ENCODE measurements at places on chromosomes 2 and 18.

GRCh38 chr2:45631319-45631718, 20.2 kb upstream of the PRKCE start:
- DNase-seq = no peak

GRCh38 chr2:38810488-38810887, 32.5 kb downstream of the GEMIN6 start:
- no peak for DNase-seq

DNA sequence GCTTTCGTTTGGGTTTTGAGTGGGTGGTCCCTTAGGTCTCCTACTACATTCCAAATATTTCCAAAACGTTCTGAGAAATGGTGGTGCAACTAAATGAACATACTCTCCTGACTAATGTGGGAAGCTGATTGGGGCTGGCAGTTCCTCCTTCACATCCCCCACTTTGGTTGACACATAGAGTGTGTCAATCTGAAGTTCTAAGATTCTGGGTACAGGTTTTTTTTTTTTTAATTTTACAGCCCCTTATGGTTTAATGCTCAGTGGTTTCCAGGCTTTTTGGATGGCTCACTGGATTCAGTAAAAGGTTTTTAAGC, 58.4 kb upstream of the ITGB6 start:
- DNase-seq = no peak

- no peak for DNase-seq
These were observed 120.0 kb upstream of the TTN start for GRCh38 chr2:178927173-178927572.

DNA sequence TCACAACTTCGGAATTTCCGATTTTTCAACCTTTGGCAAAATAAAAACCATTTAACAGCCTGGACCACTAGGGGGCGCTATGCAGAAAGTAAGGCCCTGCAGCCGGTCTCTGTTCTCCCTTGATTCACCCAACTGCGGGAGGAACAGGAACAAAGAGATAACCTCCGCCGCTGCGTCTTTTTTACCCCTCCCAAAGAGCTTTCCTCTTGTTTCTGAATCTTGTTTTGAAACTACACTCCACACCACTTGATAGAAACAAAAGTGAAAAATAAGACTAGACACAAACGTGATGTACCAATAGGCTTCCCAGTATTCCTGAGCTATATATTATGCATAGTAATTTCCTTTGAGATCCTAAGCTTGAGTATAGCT, 231.2 kb downstream of the MYO3B start:
- peak; percentile 87 for DNase-seq

GRCh38 chr2:26034637-26034992, 731 bp downstream of the RAB10 start:
- no peak for DNase-seq

DNA sequence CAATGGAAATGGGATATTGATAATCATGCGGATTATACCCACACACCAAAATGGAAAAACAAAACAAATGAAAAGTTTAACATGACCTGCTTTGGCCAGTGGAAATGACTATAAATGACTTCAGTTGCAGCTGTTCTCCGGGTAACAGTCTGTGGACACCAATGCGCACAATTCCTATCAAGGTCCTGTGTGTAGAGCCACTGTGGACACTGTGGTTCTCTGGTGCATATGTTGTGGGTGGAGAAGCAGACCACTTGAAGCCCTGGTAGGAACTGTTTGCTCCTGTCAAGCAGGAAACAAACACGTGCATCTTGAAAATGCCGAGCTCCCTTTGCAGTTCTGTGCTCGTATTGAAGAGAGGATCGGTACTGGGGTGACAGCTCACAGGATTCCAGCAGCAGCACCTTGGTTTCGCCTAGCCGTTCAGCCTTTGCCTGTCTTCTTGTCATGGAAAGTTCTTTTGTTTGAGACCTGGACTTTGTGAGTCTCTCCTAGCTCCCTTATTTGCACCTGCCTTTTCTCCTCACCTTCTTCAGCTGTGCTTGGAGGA, 32.9 kb downstream of the NCK2 start:
- DNase-seq = no peak

GRCh38 chr2:64401529-64401880, 52.5 kb upstream of the LGALSL start:
- DNase-seq = peak; percentile 23

- DNase-seq = no peak
These were observed 30.0 kb upstream of the KLHL14 start for GRCh38 chr18:32802591-32803451.

GRCh38 chr2:166917415-166917814, 29.1 kb downstream of the XIRP2 start:
- DNase-seq = no peak

- DNase-seq = peak; percentile 64
These were observed 21.9 kb downstream of the CRACDL start for GRCh38 chr2:98913916-98914712.

DNA sequence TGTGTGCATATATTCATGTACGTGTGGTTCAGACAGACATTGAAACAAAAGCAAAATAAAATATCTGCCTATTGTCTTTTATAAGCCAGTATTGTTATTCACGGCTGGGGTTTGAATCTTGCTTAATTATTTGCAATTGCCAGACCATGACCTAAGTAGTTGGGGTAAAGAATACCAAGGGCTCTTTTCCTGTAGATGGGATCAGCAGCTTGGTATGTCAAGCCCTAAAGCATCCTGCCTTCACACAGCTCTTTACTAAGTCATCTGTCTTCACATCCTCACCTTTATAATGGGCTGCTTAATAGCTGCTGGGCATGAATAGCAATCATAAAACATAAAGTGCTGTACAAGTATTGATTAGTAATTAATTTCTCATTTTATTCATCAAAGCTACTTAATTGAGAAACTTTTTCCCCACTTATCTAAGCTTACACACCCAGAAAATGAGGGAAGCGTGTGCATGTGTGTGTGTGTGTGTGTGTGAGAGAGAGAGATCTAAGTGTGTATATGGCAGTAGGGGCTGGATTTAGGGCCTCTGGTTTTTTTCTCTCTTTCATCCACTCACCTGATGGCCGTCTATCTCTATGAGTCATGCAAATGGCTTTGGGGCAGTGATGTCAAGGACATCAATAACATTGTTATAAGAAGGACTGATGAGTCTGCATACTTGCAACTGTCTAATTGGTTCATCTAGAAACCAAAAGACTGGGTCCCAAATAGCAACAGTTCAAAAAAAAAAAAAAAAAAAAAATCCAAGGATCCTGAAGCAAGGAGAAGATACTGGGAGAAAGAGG, 244.1 kb upstream of the TNP1 start:
- DNase-seq = no peak

DNA sequence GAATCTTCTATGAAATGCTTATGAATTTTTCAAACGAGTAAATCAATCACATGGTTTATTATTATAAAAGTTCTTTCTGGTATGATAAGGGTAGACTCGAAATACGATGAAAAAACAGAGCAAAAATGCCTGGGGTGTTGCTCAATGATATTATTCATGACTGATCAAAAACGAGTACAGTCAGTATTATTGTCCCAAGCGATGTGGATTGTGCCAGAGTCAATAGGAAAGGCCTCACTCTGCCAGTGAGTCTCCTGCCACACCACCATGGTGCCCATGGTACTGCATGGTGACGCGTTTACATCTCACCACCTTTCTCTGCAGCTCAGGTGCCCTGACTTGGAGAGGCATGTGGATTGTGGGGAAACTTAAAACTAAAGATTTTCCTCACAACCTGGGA, 58.5 kb downstream of the KCTD1 start:
- no peak for DNase-seq

GRCh38 chr2:40458271-40458794, 6.4 kb upstream of the SLC8A1 start:
- DNase-seq = no peak

DNA sequence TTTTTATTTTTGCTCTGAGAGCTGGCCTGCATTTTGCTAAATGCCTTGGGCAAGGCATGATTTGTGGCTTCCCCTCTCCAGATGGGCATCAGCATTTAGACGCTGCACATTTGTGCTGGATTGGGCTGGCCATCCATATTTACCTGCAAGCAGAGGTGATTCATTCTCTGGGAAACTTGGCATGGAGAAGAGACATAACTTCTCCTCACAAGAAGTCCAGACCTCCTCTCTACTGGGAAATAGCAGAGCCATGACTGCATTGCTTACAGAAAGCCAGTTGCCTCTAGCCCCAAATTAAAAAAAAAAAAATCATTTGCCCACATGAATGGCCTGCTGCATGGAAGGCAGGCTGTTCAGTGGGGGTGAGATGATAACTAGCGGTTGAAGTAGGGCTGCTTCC, 120.1 kb downstream of the ACTR3 start:
- DNase-seq = no peak

DNA sequence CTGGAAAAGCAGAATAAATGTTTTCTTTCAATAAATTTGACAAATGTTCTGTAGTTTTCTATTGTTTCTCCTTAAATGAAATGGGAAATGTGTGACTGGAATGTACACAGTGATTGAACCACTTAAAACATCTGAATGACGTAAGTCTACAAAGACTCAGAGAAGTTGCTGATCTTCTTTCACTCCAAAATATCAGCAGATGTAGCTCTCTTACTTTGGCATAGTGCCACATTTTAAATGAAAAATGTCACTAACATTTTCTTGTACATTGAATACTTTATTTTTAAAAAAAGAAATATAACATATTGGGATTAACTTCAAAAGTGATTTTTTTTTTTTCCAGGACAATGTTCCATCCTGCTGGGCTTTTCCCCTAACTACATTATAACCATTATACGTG, 565.6 kb downstream of the TMEM182 start:
- DNase-seq = no peak

DNA sequence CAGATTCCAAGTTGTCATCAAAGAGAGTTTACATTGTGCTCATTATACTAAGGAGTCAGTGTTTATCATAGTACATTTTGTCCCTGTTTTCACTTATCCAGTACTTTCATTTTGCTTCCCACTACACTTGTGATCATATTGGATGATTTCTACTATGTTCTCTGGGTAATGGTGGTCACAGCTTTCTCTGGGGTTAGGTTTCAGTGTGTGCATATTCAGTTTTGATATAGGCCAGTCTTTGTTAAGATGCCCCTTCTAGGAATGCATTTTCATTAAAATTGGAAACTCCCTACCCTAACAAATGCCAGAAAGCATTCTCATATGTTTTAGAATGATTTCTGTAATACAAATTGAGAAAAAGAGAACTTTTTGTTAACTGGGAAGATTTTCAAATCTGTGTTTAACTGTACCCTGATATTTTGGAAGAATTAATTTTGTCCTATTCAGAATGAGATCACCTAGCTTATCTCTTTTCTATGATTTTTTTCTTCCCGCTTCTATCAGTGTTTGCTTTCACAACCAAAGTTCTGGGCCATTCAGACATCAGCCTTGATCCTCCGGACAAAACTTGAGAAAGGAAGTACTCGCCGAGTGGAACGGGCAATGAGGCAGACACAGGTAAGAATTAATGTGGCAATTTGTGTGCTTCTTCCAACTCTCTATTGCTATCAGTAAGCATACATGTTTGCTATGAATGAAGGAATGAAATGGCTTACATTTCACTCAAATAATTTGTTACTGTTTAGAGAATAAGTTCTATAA, 74.6 kb downstream of the TTC27 start:
- DNase-seq = no peak

DNA sequence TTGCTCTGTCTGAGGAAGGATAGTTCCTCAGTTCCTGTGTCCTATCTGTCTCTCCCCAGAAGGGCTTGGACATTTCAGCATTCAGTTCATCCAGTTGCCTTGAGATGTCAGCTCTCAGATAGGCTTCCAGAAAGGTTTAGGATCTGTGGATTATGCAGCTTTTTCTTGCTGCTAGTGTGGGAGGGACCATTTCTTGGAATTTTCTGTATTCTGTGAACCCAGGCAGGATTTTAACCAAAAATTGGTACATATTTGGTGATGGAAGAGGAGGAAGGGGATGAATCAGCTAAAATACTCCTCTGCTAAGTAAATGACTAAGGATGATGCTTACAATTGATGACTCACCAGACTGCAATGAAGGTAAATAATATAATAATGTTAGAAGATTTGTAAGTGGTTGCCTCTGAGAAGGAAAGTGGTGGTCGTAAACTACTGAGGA, 58.6 kb upstream of the DOCK10 start:
- DNase-seq = no peak

DNA sequence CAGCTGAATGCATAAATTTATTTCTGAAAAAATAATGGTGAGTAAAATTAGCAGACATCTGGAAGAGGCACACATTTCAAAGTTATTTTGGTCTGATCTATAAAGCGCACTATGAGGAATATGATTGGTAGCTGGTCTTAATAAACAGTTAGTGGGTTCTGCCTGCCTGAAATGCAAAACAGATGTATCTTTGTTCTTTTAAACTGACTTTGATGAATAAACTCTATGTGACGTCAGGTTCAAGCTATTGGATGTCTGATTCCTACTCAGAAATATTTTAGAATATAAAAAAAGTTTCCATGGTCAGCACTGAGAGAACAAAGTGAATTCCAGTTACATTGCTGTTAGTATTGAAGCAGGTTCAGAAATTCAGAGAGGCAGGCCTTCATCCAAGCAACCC, 136.4 kb downstream of the TPGS2 start:
- no peak for DNase-seq

DNA sequence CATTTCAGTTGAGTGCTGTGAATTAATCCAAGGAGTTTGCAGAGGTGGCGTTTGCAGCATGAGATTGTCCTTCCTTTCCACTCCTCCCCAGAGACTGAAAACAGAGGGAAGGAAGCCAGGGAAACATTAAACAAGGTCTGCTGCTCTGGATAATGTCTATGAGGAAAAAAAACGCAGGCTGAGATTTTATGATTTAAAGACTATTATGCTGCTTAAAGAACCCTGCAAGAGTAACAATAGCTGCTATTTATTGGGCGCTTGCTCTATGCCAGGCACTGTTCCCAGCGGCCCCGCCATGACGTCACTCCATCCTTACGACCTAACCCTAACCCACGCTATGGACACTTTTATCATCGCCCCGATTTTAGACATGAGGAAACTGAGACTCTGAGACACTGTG, 222.4 kb downstream of the BCL2 start:
- no peak for DNase-seq

GRCh38 chr2:157789933-157790511, 86.1 kb downstream of the ACVR1 start:
- no peak for DNase-seq

DNA sequence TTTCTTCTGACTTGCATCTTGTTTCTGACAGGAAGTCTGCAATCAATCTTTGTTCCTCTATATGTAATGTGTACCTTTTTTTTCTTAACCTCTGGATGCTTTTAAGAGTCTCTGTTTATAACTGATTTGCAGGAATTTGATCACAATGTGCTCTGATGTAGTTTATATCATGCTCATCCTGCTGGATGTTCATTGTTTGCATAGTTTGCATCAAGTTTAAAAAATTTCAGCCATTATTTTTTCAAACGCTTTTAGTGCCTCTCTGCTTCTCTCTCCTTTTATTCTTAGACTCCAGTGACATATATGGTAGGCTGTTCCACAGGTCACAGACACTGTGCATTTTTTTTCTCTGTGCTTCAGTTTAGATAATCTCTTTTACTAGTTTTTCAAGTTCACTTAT, 23.9 kb downstream of the RBKS start:
- no peak for DNase-seq

GRCh38 chr2:184814421-184814820, 216.1 kb downstream of the ZNF804A start:
- no peak for DNase-seq

DNA sequence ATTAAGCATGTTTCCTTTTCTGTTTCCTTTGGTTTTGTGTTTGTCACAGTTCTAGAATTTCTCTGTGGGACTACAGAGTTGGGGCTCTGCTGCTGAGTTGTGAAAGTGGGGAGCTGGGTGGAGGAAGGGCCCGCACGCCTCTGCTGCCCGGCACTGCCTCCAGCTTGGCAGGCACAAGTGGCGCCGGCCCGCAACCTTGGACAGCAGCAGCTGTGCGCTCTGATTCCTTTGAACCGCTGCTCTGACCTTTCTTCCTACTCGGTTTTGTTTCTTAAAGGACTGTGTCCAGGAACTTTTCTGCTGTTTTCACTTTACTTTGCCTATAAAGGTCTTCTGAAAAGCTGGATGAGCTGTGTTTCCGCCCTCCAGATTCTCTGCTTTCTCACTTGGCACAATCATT, 137.6 kb upstream of the ALPP start:
- peak; percentile 68 for DNase-seq

Measured in osteocyte (in vitro differentiated cells).